ENCODE measurements at places on chromosomes 3 and 15.

DNA sequence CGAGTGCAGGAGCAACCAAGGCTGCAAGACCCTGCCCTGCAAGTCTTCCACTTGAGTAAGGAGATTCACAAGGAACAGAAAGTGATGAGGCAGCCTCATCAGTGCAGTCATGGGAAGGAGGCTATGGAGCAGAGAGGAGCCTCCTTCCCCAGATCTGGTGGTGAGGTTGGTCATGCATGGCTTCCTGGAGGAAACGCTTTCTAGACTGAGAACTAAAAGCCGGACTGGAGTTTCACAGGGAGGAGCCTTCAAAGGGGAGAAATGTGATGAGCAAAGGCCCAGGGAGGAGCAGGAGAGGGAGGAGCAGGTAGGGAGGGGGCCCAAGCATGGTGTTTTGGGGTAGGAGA is 139.9 kb downstream of the SRGAP3 start:
- no peak for DNase-seq

DNA sequence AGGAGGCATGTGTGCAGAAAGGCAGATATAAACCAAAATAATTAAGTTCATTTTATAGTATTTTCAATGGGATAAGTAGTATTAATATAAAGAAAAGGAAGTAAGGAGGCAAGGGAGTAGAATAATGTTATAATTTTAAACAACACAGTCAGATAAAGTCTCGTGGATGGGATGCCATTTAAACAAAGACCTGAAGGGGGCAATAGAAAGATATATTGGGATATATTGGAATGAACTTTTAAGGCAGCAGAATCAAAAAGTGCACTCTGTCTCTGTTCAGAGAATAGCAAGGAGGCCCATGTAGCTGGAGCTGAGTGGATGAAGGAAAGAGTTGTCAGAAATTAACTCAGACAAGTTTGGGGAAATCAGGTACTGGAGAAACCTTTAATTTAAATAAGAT is 158.7 kb downstream of the CGGBP1 start:
- no peak for DNase-seq

DNA sequence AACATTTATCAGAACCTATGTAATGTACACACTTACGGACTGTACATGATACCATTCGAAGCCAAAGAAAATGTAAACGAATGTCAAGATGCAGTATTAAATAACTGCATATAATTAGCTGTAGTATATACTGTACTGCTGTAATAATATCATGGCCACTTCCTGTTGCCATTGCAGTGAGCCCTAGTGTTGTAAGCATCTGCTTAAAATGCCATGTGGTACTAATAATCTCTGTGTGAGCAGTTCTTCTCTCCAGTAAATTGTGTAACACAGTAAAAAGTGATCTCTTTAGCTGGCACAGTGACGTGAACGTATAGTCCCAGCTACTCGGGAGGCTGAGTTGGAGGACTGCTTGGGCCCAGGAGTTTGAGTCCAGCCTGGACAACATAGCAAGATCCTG is 8.6 kb downstream of the SPG11 start:
- no peak for DNase-seq

DNA sequence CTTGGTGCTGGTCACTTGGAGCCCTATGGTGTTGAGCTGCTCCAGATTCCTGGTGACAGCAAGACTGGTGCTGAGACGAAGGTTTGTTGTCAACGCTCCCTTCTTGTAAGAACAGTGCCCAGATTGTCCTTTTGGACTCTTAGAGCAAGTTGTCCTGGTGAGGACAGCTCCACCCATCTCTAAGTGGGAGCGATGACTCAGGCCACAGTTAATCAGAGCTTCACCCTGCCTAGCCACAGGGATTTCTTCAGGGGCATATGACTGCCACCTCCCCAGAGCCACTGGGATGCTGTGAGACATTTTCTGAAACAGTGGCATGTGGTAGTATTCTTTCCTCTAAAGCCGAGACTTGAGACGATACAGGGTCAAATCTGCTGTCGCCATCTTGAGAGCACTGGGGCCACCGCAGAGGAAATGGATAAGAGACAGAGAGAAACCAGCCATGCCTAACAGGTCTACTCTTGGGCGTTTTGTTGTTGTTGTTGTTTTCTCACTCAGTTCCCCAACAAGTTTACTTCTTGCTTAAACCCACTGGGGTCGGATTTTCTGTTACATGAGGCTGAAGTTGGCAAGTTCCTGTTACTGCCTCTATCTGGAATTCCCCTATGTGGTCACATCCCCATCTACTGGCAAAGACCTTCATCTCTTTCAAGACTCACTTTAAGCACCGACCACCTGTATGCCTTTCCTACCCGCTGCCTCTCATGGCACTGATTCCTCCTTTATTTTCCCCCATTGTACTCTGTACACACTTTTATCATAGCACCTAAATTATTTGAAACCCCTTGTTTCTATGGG is 16.0 kb upstream of the PCOLCE2 start:
- no peak for DNase-seq

DNA sequence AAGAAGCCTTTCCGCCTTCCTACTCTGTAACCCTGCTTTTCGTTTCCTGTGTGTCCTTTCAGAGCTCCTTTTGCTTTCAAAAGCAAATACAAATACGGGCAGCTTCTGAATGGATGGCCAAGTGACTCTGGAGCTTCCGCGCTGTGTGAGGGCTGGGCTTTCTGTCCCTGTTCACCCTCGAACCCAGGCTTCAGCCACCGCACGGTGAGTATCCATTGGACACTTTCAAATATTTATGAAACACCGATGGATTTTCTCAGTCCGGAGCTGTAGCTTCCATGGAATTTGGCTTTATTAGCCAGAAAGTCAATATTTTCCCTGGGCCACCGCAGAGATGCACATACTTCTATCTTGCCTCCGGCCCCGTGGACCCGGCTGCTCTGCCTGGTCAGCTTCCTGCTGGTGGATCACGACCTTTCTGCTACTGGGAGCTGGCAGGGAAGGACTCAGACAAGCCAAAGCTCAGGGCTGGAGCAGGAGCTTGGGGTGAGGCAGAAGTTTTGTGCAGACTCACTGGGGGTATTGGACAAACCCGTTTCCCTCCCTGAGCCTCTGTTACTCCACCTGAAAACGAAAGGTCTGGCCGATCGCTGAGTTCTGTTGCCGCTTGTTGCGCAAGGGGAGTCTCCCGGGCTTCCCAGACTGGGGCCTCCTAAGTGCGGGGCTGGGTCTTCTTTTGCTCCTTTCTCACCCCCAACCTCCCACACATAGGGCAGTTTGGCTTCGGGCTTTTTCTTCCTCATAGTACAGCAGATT is 63.6 kb downstream of the LINGO1 start:
- DNase-seq = no peak

DNA sequence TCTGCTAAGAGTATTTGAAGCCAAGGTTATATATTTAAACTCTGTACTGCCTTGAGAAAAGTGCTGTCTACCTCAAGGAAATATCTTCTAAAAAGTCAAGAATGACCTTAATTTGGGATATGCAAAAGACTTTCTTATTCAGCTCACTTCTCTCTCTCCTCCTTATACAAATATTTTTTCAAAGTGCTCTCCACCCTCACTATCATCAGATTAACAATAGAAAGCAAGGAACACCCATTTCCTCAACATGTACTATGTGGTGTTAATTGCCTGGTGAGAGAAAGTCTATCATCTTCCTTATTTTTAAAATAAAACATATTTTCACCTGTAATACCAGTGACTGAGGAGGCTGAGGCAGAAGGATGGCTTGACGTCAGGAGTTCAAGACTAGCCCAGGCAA is 44.4 kb upstream of the RSL24D1 start:
- no peak for DNase-seq

DNA sequence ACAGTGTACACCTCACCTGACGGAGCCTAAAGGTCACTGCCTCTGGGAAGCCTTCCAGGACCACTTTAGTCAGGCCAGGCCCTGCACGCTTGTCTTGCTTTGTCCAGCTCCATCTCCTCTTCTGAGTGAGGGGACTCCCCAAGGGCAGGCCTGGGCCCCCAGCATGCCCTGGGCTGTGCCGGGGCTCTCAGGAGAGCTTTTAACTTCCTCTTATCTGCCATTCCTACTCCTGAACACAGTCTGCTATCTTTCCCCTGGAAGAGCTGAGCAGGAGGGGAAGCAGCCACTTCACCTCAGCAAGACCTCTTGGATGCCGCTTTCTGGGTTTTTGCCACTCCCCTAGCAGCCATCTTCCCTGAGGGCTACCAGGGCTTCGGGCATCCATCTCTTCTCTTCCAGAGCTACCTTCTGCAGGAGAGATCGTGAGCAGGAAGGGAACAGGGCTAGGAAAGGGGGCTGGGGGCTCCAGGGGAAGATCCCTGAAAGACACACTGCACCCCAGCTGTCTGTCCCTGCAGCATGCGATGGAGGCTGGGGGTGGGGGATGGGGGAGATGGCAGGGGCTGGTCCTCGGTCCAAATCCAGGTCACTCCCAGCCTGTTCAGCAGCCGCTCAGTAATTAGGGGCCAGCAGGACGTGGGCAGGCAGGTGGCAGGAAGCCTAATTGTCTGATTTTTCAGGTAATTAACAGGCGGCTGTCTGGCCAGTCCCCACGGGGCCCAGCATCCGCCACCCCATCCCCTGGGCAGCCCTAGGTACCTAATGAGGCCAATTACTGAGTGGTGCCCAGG is 19.9 kb upstream of the RPL29 start:
- DNase-seq = no peak

- no peak for DNase-seq
Measured at GRCh38 chr3:156674911-156675829, 780 bp downstream of the TIPARP start.

- no peak for DNase-seq
Measured at GRCh38 chr15:42395838-42396237, 36.5 kb downstream of the CAPN3 start.

- no peak for DNase-seq
Measured at GRCh38 chr3:149019580-149019979, 28.2 kb downstream of the GYG1 start.

- no peak for DNase-seq
Measured at GRCh38 chr3:107949394-107949970, 141.3 kb downstream of the CD47 start.

DNA sequence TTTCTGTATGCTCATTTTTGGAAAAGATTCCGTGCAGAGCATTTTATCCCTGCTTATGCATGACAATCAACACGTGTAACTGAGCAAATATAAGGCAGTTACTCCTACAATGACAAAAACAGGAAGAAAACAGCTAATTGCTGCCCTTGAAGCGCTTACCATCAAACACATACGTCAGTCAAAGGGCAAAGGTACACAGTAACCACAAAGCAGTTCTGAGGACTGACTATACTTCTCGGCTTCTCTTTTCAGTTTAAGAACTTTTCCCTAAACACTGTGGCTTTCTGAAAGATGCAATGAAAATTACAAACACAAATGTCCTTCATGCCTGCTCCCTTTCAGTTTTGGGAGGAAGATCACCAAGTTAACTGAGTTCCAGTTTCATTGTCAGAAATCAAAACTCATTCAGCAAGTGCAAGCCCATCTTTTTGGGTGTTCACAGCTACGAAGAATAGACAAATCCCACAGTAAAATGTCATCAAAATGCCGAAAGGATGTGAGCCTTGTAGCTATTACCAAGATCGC is 602.8 kb downstream of the FOXP1 start:
- no peak for DNase-seq

GRCh38 chr3:176920766-176921160 is 276.5 kb downstream of the TBL1XR1 start:
- peak; percentile 54 for DNase-seq

GRCh38 chr15:45185903-45186770 is 1.6 kb downstream of the SHF start:
- no peak for DNase-seq

DNA sequence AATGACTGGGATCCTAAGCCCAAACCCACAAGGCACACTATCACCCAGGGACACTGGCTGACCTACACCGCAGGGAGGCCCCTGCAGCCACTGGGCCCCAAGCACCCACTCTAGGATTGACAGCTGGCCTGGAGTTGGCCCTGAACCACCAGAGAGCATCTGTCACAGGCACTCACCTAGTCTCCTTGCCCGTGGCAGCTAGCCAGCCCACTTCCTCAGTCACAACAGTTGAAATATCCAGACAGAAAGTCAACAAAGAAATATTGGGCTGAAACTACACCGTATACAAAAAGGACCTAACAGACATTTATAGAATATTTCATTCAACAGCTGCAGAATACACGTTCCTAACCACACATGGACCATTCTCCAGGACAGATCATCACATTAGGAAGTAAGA is 5.2 kb upstream of the SPINK8 start:
- DNase-seq = no peak

DNA sequence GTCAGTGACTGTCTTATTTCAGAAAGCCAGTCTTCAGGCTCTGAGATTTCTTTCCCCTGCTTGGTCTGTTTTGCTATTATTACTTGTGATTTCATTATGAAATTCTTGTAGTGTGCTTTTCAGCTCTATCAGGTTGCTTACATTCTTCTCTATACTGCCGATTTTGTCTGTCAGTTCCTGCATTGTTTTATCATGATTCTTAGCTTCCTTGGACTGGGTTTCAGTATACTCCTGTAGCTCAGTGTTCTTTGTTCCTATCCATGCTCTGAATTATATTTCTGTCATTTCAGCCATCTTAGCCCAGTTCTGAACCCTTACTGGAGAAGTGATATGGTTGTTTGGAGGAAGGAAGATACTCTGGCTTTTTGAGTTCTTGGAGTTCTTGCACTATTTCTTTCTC is 40.5 kb downstream of the CEP63 start:
- no peak for DNase-seq

- DNase-seq = no peak
Measured at GRCh38 chr3:172520301-172520831, 2.9 kb downstream of the TNFSF10 start.

DNA sequence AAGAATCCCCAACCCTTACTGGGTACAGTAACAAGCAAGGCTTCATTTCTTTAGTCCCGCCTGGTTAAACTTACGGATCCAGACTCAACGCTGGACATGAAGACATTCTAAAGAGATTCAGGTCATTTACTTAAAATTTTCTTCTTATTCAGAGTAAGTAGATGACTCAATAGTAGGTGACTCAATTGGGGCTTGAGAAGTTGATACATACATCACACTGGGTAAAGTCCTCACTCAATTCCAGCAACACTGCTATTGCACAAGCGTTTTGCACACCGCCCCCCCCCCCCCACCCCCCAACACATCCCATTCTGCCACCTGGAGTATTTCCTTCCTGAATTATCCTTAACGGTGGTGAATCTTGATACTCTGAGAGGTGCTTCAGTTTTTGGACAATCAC is 610.0 kb downstream of the FOXP1 start:
- DNase-seq = no peak

GRCh38 chr3:155026999-155027591 is 53.0 kb upstream of the MME start:
- no peak for DNase-seq
